ENCODE measurements at places on chromosomes 13 and 19.

DNA sequence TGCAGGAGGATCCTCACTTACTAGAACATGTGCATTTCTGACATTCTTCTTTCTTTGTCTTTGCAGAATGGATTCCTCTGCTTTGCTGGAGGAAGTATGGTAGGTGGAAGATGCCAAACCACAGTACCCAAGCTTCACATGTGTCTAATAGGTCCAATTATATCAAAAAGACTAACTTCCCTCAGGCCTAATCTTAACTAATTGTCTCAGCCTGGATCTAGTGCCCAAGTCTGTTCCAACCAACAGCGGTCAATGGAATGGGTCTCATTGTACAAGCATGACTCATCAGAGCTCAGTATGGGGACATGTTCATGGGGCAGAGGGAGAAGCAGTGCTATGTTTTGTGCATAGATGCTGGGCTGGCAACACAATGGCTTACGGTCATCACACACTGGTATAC is 81.6 kb upstream of the CSNK1A1L start:
- DNase-seq = no peak

DNA sequence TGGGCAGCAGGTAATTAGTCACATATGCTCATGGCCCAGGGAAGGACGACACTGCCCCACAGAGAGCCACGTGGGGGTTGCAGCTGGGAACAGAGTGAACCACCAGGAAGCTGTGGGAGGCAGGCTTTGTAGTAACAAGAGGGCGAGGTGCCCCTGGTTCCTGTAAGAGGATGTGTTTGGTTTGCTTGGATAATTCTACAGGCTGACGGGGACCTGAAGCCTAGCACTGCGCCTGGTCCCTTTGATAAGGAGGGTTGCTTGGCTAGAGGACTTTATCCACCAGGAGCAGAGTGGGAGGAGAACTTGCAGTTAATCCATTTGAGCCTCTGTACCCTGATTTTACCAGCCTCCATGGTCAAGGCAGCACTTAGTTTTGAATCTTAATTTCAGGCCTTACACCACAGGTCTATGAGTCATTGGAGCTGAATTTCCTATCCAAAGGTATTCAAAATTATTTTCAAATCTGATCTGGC is 67.4 kb upstream of the CLDN10 start:
- no peak for DNase-seq

DNA sequence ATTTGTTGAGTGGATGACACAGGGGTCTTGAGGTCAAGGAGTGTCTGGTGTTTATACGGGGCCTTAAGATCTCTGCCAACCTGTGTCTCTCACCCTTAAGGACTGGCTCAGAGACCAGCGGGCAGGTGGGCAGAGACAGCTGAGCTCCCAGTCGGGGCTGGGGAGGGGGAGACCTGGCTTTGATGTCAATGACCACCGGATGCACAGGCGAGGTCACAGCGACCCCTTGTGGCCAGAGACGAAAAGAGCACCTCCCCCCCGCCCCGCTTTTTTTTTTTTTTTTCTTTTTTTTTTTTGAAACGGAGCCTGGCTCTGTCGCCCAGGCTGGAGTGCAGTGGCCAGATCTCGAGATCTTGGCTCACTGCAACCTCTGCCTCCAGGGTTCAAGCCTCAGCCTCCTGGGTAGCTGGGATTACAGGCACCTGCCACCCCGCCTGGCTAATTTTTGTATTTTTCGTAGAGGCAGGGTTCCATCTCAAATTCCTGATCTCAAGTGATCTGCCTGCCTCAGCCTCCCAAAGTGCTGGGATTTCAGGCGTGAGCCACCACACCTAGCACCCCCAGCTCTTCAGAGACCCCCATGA is 12.1 kb upstream of the KLK14 start:
- no peak for DNase-seq

- DNase-seq = no peak
Measured at GRCh38 chr13:23642110-23642509, 71.9 kb downstream of the TNFRSF19 start.

GRCh38 chr19:45171211-45171623 is 6.8 kb downstream of the TRAPPC6A start:
- no peak for DNase-seq

DNA sequence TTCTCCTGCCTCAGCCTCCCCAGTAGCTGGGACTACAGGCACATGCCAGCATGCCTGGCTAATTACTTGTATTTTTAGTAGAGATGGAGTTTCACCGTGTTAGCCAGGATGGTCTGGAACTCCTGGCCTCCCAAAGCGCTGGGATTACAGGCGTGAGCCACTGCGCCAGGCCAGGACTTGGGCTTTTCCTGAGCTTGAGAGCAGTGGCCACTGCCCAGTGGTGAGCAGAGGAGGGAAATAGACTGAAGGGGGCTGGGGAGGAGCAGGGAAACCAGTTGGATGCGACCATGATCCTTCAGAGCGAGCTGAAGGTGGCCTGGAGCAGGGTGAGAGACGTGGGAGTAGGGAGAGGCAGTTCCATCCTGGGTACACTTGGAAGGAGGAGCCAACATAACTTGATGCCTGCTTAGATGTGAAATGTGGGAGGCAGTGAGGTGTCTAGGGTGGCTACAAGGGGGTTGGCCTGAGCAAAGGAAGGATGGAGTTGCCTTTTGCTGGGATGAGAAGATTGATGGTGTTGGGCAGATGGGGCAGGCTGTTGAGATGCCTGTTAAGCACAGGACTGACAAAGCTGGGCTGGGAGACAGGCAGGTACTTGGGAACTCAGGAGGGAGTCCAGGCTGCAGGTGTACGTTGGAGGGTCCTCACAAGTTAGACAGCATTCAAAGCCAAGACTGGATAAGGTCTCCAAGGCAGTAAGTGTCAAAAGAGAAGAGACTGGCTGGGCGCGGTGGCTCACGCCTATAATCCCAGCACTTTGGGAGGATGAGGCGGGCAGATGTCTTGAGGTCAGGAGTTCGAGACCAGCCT is 31.8 kb downstream of the KCTD15 start:
- no peak for DNase-seq

GRCh38 chr19:43439032-43439708 is 24.5 kb downstream of the TEX101 start:
- DNase-seq = no peak

DNA sequence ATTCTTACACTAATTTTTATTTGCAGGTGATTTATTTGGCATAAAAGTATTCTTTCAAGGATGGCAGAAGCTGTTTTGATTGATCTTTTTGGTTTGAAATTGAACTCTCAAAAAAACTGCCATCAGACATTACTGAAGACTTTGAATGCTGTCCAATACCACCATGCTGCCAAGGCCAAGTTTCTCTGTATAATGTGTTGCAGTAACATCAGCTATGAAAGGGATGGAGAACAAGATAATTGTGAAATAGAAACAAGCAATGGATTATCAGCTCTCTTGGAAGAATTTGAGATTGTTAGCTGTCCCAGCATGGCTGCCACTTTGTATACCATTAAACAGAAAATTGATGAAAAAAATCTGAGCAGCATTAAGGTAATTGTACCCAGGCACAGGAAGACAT is 1.2 kb downstream of the LACC1 start:
- no peak for DNase-seq

DNA sequence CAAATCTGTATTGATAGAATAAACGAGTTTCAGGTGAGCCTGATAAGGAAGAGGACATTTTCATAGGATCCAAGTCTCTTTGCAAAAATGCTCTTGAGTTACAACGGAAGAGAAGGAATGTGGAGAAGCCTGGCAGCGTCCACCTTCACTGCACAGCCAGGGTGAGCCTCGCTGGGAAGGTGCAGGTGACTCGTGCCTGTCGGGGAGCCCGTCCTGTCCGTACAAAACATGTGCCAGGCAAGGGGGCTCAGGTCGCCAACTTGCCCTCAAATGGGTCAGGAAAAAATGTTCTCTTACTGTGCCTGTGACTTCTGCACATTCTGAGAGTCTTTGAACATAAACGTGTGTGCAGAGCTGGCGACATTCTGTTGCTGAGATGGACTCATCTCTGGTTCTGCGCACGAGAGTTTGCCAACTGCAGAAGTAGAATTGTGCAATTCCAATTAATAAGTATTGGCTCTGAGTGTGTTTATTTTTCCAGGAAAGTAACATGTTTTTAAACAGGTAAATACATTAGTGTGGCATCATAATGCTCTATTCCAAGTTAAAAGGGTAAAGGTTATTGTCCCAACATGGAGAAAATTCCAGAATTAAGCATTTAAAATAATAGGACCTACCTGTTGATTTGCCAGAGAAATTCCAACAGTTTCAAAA is 28.6 kb downstream of the NAXD start:
- DNase-seq = no peak

DNA sequence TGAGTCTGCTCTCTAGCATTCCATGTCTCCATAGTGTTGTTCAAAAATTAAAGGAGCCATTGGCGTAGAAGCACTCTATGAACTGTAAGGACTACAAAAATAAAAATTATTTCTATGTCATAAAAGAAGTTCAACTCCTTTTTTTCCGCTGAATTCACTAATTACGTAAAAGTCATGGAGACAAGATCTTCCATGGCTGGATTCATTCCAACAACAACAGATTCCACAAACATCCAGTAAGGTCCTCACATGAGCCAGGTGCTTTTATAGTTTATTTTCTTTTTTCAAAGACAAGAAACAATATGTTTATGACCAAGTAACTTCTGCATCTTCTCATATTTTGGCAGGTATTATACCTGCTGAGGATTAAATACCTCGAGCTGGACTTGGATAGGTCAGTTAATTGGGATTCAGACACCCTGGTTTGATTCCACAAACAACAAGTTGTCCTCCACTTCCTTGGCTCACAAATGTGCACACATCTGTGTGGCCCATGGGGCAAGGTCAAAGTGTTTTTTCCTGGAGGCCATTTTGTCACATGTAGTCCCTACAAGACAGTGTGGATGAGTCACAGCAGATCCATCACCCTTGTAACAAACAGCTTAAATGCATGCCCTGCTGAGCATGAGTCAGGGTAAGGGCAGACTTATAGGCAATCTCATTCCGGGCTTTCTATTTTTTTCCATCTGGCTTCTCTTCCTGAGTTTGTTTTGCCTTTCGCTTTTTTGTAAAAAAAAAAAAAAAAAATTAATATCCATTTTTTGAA is 475.6 kb downstream of the COG6 start:
- DNase-seq = no peak

GRCh38 chr13:113220877-113221276 is 11.5 kb downstream of the CUL4A start:
- no peak for DNase-seq

- no peak for DNase-seq
Measured at GRCh38 chr13:23902975-23903905, 5.9 kb upstream of the C1QTNF9B start.

DNA sequence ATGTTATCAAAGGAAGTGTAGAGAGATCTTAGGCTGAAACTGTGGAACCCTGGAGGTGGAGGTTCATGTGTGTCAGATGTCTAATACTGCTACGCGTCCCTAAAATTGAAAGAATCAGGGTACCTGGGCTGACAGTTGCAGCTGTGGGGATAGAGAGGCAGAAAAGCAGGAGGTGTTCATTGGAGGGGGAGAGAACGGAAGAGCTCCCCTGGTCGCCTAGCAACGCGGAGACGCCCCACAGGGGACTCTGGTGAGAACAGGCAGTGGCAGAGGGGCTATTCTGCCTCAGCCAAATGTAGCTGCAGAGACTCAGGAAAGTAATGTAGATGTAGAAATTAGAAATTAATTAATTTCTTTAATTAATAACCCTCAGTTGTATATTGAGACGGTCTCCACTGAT is 10.1 kb upstream of the ZNF835 start:
- no peak for DNase-seq

DNA sequence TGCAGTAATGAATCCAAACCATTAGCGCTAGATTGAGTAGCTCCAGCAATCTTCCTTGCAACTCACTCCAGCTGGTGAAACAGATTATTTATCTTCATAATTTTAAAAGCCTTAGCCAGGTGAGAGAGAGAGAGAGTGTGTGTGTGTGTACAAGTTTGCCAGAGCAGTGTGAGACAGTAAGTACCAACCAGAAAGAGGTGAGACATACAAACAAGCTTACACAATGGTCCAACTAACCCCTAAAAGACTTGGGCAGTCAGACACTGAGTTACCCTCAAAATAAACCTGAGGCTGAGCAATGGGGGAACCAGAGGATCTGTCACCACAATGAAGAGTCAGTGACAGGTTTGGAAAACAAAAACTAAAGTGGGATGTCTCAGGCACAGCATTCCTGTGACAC is 8.1 kb upstream of the THSD1 start:
- DNase-seq = no peak

DNA sequence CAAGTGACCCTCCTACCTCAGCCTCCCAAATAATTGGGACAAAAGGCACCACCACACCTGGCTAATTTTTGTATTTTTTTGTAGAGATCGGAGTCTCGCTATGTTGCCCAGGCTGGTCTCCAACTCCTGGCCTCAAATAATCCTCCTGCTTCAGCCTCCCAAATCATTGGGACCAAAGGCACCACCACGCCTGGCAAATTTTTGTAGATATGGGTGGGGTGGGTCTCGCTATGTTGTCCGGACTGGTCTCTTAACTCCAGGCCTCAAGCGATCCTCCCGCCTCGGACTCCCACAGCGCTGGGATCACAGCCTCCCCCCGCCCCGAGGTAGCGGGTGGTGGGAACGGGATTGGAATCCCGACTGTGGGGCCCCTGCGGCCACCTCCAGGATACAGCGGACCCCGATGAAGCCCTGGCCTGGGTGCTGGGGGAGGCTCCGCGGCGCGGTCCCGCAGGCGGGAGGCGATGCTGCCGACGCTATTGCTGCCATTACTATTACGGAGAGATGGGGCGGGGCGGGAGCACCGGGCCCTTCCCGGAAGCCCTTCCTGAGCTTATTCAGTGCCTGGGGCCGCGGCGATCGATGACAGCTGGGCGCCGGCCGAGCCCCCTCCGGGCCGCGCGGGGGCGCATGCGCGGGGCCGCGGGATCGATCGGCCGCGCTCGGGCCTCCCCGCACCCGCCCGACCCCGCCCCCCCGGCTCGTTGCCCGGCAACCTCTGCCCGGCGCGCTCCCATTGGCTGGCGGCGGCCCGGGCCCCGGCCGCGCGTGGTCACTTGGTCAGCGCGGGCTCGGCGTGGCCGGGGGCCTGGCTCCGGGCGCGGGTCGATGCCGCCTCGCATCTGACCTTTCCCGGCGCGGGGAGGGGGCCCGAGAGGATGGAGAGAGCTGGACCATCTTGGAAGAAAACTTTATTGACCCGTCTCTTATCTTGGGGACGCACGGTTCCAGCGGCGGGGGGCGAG is 27.9 kb upstream of the ONECUT3 start:
- no peak for DNase-seq

DNA sequence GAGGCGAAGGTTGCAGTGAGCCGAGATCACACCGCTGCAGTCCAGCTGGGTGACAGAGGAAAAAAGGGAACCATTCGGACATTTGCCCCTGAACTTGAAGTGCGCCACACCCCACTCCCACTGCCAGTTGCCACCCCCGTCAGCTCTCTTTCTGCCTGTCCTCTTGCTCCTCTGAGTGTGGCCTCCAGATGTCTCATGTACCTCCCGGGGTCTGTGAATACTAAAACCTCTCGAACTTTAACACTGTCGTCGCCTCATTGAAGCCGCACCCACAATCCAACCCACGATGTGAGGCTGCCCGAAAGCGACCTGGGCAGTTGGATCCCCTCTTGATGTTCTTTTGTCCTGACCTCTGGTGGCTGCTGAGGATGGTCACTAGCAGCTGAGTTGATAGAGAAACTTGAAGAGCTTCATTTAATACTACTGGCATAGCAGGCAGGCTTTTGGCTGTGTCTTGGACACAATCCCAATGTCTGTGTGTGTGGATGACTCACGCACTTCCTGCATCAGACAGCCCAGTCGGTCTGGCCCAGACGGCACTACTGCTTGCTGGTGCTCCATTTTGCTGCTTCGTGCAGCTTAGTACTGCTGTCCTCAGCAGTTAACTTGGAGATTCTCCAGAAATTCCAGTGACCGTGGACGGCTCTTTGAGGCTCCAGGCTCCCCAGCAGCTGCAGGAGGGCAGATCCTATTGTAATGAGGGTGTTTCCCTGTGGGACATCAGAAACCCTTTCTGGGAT is 4.2 kb downstream of the FPR3 start:
- no peak for DNase-seq
